Neuronal stem cell (in vitro differentiated cells): ENCODE measurements at places on chromosomes 3 and 15.

DNA sequence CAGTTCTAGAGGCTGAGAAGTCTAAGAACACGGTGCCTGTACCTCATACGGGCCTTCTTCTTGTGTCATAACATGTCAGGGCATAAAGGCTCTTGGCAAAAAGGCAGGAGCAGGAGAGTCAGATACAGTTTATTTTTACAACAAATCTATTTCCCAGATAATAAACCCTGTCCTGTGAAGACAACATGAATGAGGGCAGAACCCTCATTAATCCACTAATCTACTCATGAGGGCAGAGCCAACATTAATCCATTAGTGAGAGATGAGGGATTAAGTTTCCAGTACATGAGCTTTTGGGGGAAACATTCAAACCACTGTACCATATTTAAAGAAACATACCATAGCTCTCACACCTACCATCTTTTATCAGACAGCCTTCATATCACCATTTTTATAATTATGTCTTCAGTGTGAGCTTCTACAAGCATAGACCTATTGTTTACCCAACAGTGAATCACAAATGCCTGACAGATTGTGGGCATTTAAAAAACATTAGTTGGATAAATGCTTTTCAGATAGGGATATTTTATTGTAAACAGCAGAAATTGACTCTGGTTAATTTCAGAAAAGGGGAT lies 645.8 kb downstream of the GRM7 start:
- H3K27me3 ChIP-seq: peaks cover 1% of the 10 kb centered on the region
- no peak for DNase-seq
- H3K36me3 ChIP-seq: no peaks in the 10 kb centered on the region
- no peak overlapping the region for H3K27ac ChIP-seq
- peaks cover 6% of the 10 kb centered on the region for H3K4me1 ChIP-seq

DNA sequence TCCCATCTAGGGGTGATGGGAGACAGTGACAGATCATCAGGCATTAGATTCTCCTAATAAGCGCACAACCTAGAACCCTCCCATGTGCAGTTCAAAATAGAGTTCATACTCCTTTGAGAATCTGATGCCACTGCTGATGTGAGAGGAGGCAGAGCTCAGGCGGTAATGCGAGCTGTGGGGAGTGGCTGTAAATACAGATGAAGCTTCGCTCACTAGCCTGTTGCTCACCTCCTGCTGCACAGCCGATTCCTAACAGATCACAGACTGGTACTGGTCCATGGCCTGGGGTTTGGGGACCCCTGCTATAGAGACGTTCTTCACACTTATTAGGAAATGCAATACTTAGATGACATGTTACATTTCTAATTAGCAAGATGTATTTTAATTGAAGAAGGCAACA lies 154.4 kb downstream of the CBLB start:
- no peak overlapping the region for H3K27ac ChIP-seq
- no peak for DNase-seq
- no peaks in the 10 kb centered on the region for H3K27me3 ChIP-seq

DNA sequence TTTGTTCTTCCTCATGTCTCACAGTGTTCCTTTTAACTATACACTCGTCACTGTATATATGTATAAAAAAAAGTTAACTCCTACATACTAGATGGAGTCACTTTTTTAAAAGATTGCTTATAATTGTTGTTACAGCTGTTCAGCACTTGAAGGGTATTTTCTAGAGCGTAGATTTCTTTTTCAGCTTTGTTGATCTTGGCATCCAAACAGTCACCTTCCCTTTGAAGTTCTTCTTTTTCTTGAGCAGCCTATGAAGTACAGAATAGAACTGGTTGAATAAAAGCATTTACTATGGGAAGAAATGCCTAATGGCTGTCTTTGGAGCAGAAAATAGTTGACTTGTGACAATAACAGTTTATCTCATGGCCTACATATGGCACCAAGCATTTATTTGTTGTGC lies 17.8 kb downstream of the TTC14 start:
- no peak overlapping the region for H3K4me3 ChIP-seq
- no peaks in the 10 kb centered on the region for H3K27me3 ChIP-seq
- no peak overlapping the region for H3K27ac ChIP-seq
- no peak for DNase-seq
- H3K4me1 ChIP-seq: no peaks in the 10 kb centered on the region

DNA sequence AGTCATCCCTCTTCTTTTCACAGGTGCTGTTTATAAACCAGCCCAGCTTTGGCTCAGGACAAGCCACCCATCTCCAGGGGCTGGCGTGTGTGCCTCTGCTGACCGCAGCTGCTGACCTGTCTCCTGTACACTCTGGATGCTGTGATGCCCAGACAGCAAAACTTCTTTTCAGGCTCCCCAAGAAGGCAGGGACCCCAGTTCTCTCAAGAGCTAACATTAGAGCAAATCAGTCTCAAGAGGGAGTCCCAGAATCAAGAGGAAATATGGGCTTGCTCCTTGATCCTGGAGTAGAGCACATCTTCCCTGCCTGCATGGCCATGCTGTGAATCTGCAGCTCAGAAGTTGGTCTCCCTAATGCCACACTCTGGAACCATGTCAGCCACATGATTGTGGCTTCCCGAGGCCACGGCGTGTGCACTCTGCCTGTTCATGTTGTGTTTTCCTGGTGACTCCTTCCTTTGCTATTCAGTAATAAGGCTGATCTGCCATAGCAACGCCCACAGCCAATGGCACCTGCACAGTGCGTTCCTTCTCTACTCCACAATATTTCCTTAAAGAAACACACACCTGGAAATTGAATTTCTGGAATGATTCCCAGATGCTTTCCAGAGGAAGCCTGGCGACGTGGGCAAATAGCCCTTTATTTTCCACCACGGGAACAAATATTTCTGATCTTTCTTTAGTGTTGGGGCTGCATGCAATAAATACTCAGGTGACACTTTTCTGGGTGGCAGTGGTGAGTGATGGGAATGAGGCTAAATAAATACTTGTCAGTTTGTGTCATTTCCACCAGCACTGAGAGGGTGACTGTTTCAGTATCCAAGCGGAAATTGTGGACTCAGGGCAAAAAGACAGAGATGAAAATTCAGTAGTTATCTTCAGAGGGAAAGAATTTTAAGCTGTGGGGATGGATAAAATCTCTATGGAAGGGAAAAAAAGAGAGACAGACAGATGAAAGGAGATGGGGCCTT lies 21.9 kb upstream of the THSD4 start:
- H3K27me3 ChIP-seq: no peaks in the 10 kb centered on the region
- H3K36me3 ChIP-seq: no peaks in the 10 kb centered on the region
- no peaks in the 10 kb centered on the region for H3K4me1 ChIP-seq
- DNase-seq: no peak

GRCh38 chr3:52682016-52682415 lies 3.7 kb downstream of the PBRM1 start:
- peaks cover 18% of the 10 kb centered on the region for H3K4me1 ChIP-seq
- peaks cover 14% of the 10 kb centered on the region for H3K36me3 ChIP-seq
- H3K27me3 ChIP-seq: no peaks in the 10 kb centered on the region

GRCh38 chr15:58381697-58382096 lies 50.1 kb upstream of the LIPC start:
- no peak overlapping the region for H3K27ac ChIP-seq
- no peak for DNase-seq
- H3K4me1 ChIP-seq: peaks cover 12% of the 10 kb centered on the region
- no peaks in the 10 kb centered on the region for H3K27me3 ChIP-seq
